8988T (cell line): ENCODE measurements at places on chromosomes 3 and 15.

GRCh38 chr15:82890995-82891390 is 61.5 kb downstream of the HOMER2 start:
- no peak for DNase-seq

- DNase-seq, result no peak
Measured at GRCh38 chr3:69879051-69879450, 120.5 kb upstream of the SAMMSON start.

DNA sequence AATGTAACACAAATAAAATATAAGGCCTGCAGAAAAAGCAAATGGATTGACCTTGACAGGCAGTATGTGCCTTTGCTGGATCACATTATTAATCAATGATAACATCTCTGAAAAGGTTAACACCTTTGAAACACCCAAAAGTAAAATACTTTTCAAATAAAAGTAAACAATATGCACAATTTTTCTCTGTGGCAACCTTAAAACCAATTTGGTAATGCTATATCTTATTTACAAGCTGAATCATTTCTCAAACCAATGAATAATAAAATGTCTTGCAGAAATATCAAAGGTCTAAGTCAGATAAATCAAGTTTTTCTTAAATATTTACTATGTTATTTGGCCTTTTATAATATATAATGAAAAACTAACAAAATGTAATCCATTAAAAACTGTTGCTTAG is 1018.7 kb downstream of the ROBO1 start:
- no peak for DNase-seq

- no peak for DNase-seq
Measured at GRCh38 chr3:58580826-58581327, 3.7 kb upstream of the FAM107A start.

GRCh38 chr3:10338591-10339353 is 17.9 kb upstream of the SEC13 start:
- DNase-seq, result no peak

DNA sequence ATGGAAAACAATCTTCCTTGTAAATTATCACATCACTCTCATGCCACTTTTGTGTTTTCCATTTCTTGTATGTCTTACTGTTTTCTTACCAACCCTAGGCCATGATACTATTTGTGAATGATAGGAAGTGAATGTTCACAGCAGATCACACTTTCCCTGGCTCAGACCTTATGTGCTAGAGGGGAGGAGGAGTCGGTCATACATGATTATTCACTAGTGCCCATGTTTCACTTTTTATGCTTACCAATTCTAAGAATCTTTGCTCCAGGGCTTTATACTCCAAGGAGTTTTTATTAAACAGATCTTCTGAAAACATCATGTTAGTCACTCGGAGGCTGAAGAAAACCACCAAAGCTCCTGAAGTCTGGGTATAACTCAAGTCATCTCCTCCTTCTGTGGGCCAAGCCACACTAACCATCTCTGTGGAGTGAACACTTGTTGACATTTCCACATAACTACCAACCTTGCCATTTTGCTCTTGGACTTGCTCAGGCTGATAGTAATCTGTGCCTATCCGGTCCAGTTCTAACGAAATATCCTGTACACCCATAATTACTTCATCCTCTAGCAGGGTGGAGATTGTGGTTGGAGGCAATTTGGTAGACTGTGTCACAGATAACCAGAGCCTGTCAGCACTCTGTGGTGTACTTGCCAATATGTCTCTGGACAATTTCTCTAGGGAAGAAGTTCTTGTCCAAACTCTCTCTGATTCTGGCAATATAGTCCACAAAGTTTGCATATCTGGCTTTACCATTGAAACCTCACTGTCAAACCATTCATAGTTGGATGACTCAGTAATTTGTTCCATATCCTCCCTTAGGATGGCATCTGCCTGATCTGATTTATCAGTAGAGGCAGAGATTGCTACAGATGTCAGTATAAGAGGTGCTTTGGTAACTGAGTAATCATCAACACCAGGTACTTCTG is 76.8 kb downstream of the IMPG2 start:
- DNase-seq, result no peak

GRCh38 chr3:126127452-126127851 is 43.5 kb upstream of the SLC41A3 start:
- DNase-seq, result no peak

- no peak for DNase-seq
Measured at GRCh38 chr3:86563400-86563970, 427.5 kb downstream of the VGLL3 start.

- no peak for DNase-seq
Measured at GRCh38 chr3:181718987-181719911, 7.5 kb downstream of the SOX2 start.

DNA sequence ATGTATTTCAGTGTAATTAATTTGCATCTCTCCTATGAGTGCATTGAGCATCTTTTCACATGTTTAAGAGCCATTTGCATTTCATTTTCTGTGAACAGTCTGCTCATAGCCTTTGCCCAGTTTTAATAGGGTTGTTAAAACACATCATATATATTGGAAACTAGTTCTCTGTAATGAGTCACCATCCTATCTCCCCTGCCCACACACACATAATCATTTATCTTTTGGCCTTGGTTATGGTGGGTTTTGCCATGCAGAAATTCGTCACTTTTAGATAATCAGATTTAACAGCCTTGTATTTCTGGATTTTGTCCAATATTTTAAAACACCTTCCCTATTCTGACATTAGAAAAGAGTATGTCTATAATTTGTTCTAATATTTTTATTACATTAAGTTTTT is 11.9 kb upstream of the CHRM5 start:
- no peak for DNase-seq

GRCh38 chr3:52029053-52029452 is 27.3 kb downstream of the DUSP7 start:
- no peak for DNase-seq

DNA sequence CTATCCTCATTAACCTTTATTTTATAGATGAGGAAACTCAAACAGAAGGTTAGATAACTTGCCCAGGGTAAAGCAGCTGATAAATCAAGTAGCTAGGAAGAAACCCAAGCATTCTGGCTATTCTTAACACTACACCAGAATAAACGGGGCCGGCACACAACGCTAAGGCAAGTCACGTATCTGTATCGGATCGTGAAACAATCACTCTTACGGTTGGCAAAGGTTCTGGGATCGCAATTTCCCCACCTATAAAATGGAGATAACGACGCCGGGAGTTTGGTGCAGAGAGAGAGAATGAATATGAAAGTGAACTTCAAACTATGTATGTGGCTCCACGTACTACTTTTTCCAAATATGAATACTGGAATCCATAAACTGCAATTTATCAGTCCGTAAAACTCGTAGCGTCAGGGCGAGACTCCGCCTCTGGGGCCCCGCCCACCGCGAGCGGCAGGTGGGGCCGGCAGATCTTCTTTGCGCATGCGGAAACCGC is 252 bp upstream of the ARMC8 start:
- DNase-seq, result no peak

- no peak for DNase-seq
Measured at GRCh38 chr3:33918126-33918756, 119.8 kb downstream of the PDCD6IP start.

GRCh38 chr15:51046016-51046415 is 48.7 kb downstream of the TNFAIP8L3 start:
- no peak for DNase-seq

GRCh38 chr3:131387796-131388489 is 6.4 kb downstream of the NUDT16 start:
- DNase-seq, result no peak

DNA sequence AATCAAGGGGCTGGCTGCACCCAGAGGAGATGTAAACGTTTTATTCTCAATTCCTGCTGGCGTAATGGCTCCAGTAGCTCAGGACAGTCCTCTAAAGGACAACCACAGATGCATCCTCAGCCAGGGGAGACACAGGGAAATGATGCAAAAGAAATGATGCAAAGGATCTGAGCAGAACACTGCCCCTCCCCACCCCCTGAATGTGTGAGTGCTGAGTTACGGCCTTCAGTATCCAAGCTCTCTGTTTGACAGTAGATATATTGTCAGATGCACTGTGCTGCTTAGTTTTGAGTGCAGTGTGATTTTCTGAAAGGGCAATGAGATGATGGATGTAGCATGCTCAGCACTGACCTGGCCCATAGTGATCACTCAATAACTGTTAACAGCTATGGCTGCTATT is 41.4 kb upstream of the CTDSPL start:
- no peak for DNase-seq

GRCh38 chr3:179146911-179147513 is 1.1 kb upstream of the PIK3CA start:
- no peak for DNase-seq

DNA sequence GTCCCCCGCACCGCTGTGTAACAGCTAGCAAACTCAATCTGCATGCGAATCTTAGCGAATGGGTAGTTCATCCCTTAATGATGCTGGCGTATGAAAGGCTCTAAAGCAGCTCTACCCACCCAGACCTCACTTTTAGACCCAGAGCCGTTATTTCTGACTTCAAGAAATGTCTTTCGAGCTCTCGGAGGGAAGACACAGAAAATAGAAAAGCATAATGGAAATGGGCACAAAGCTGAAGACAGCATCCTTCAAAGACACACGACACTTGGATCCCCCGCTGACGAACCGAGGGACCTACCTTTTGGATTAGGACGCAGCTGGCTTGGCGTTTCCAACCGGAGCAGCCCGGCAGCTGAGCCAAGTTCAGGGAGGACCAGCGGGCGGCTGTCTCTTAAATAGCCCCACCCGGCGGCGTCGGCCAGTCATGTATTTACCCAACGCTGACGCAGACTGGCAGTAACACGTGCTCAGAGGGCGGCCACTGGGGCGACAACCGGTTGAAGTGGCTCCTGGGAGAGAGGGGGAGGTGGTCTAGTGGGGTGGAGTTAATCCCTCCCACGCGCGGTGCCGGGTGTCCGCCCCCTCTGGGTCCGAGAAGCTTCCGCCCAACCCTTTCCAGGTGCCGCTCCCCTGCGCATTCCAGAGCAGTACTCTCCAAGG is 1.5 kb downstream of the CCK start:
- DNase-seq, result no peak

DNA sequence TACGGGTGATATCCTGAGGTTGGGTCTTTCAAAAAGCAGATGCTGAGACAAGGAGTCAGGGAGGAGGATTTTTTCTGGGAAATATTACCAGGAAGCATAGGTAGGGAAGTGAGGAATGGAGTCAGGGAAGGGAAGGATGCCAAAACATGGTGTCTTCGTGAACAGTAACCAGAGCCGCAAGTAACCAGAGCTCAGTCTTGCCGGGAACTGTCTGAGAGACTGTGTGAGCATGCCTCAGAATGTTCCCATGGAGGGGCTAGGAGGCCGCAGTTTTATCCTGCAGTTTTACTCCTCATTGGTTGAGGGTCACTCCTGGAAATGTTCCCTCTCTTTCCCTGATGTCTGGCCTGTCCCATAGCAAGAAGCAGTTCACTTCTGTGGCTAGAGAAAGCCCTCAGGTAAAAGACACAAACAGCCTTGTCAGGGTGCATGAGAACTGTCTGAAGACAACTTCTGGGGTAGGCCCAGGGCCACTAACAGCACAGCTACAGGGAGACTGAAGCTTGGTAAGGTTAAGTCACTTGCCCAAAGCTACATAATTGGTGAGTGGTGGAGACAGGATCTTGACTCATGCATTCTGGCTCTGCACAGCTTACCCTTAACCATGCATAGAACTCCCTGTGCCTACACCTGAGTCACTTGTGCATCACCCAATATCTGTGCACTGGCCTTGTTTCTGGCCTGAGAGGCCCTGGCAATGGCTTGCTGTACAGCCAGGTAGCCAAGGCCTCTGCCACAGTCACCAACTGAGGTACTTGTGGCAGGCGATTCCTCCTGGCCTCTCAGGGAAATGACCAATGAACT is 76.3 kb upstream of the FRMD4B start:
- DNase-seq, result no peak

- DNase-seq, result no peak
Measured at GRCh38 chr3:48240000-48240963, 622 bp upstream of the ZNF589 start.

GRCh38 chr15:39801641-39802309 is 19.1 kb upstream of the FSIP1 start:
- DNase-seq, result peak; percentile 35

DNA sequence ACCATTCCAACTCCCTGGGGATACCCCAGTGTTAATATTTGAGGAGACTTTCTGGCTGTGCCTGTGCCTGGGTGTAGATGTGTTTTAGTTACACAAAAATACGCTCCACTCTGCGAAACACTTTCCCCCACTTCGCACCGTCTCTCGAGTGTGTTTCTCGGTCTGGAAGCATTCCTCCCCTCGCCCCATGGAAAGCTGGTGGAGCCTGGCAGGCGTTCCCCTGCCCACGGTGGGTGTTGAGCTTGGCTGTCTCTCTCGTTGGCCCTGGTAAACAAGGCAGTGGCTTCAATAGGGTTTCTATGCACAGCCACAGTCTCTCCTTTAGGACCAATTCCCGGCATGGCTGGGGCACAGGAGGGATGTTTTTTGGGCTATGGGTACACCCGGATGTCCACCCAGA is 19.3 kb downstream of the IQSEC1 start:
- no peak for DNase-seq

- DNase-seq, result no peak
Measured at GRCh38 chr15:70752193-70752635, 11.1 kb downstream of the UACA start.

GRCh38 chr15:58931987-58932588 is 1.4 kb downstream of the SLTM start:
- DNase-seq, result no peak

- no peak for DNase-seq
Measured at GRCh38 chr3:82957079-82957478, 1195.6 kb upstream of the GBE1 start.

- no peak for DNase-seq
Measured at GRCh38 chr3:71244826-71245488, 338.6 kb downstream of the FOXP1 start.

DNA sequence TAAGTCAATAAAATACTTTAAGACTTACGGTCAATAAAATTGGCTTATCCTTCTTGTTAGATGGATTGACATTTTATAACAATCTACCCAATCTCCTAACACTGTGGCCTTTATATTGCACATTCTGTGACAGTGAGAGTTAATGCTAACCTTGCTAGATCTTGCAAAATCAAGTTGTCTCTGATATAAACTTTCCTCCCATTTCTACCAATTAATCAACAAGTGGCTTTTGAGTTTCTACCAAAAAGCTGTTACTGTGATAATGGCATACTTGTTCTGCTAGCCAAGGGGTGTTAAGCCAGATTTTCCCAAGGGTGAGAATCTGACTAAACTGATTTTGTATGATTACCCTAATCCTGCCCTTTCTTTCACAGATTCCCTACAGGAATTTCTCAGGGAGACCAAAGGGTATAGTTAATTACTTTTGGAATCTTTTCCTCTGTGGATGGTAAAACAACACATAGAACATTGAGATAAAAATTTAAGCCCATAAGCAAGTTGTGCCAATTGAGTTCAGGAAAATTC is 174.1 kb upstream of the SUCLG2 start:
- no peak for DNase-seq
